Stimulated activated CD4-positive, alpha-beta T cell treated with anti-CD3 and anti-CD28 coated beads, Interleukin-1b, Interleukin-23, amount 100 ng/mL, for 1 hour (primary cell): ENCODE measurements at places on chromosomes 7 and 10.

DNA sequence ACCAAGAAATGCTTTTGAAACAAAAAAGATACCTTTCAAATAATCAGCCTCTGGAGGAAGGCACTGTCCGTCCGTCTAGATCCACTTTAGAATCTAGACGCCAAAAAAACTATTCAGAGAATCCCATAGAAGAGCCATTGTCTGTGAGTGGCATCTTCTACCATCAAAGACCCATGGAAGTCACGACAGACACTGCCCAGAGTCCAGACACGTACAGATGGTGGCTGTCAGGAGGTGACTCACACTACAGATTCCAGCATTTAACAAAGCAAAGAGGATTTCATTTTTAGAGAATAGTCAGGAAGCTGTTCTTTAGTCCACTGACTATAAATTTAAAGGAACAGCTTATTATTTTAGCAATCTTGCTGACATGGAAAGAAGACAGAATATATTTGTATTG, 11.7 kb downstream of the C1QL3 start:
- DNase-seq, result no peak

DNA sequence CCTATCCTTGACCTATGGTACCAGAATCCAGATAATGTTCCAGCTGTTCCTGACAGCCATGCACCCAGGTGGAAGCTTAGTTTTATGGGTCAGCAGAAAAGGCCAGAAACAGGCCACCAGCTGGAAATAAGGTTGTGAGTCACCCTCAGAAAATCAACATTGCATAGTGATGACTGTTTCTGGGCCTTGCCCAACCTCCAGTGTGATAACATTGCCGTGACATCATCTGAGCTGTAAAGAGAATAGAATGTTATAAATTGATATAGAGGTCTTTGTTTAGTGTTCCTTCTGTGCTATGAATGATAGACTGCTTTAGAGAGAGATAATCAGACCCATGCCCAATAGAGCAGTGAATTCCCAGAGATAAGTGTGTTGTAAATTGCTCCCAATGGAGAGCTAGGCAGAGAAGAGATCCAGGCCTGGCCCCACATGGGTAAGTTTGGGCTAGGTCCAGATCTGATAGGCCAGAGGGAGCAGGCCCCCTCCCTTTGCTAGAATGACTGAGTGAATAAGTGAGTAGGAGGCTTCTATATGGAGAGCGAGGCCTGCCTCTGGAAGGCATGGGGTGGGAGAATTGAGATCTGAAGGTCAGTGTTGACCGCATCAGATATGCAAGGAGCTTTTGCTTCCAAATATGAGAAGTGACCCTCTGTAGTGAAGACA, 14.2 kb upstream of the HPS1 start:
- DNase-seq, result no peak

GRCh38 chr7:127810113-127810512, 158.1 kb downstream of the SND1 start:
- no peak for DNase-seq

- DNase-seq, result no peak
These were observed 106.7 kb downstream of the CUX1 start for GRCh38 chr7:101924171-101924570.

GRCh38 chr7:156969972-156970420, 20.5 kb downstream of the NOM1 start:
- DNase-seq, result no peak

DNA sequence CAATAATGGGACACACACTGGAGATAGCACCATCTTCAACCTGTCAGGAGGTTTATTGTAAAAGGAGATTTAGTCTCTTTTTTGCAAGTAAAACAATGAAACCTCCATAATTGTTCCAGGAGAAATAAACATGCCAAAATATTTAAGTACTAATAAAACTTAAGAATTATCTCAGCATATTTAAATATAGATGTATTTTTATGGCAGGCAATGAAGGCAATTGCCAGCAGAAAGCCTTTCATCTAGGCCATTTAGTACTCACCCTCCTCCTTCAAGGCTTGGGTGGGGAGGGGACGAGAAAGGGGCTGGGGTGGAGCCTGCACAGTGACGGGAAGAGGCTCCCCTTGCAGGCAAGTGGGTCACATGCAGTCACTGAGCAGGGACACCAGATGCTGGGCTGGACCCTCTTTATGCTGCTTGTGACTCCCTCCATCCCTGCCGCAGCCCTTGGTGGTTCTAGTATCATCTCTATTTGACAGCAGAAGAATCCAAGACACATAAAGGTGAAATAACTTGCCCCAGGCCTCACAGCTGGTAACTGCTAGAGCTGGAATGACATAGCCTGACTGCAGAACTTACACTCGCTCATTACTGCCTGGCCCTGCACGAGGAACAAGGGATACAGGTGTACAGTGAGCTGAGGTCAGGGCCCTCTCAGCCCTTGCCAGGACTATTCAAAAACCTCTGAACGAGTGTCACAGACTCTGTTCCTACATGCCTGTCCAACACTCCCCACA, 449.5 kb upstream of the ZMIZ1 start:
- no peak for DNase-seq
